Activated CD4-positive, alpha-beta T cell treated with anti-CD3 and anti-CD28 coated beads, Interleukin-2, amount 50 U/mL, for 16 hours (primary cell): ENCODE measurements at places on chromosomes 4 and X.

GRCh38 chr4:123168812-123169211 lies 227.8 kb upstream of the SPRY1 start:
- DNase-seq: peak; percentile 34

DNA sequence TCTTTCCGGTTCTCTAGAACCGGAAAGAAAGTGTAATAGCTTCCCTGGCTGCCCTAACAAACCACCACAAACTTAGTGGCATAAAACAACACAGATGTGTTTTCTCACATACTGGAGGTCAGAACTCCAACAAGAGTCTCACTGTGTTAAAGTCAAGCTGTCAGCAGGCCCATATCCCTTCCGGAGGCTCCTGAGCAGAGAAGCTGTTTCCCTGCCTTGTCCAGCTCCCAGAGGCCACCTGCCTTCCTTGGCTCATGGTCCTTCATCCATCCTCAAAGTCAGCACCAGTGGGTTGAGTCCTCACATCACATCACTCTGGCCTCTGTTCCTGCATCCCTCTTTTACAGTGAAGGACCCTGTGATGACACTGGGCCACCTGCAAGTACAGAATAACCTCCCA lies 49.8 kb upstream of the HMX1 start:
- DNase-seq: no peak

DNA sequence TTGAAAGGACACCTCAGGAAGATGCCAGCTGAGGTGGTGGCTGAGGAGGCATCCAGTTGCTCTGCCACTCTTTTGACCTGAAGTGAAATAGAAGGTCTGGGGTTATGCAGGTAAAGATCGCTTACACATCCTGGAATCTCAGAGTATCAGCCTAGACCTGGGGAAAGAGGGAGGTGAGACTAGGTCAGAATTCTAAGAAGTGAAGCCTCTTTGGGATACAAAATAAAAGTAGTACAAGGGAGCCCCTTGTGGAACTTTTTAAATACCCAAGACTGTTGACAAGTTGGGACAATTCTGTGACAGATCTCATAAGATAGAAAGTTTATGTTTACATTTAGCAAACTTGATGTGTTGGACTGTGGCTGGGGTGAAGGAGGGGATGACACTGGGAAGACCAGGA lies 263.1 kb downstream of the SPRY1 start:
- no peak for DNase-seq

DNA sequence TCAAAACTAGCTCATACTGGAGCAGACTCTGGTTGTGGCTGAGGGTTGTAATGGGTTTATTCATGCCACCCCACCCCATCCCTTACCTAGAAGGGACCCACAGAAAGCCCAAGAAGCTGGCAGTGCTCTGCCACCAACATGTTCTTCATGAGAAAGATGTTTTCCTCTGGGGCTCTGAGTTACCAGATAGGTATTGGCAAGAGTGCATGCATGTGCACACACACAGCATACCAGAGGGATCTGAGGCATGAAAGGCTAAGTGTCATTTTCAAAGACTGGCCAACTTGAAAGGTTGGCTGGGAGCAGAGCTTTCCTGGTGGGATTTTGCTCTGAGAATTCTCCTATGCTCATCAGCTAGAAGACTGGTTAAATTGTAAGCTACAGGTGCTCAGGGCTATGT lies 65.2 kb downstream of the PHOX2B start:
- DNase-seq: no peak

GRCh38 chr4:162510115-162510514 lies 346.3 kb upstream of the FSTL5 start:
- no peak for DNase-seq

GRCh38 chr4:73104695-73105094 lies 35.2 kb upstream of the COX18 start:
- DNase-seq: no peak

- no peak for DNase-seq
Measured at GRCh38 chr4:138560448-138560847, 318.3 kb upstream of the SLC7A11 start.

- no peak for DNase-seq
Measured at GRCh38 chr4:16119981-16120380, 36.2 kb upstream of the PROM1 start.

DNA sequence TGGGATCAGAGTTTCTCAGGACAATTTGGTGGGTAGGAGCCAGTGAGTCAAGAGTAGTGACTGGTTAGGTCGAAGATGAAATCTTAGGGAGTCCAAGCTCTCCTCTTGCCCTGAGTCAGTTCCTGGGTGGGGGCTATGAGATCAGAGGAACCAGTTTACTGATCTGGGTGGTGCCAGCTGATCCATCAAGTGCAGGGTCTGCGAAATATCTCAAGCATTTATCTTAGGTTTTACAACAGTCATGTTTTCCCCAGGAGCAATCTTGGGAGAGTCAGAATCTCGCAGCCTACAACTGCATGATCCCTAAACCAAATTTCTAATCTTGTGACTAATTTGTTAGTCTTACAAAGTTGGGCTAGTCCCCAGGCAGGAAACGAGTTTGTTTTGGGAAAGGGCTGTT lies 1833.2 kb upstream of the PCDH7 start:
- DNase-seq: no peak

- no peak for DNase-seq
Measured at GRCh38 chrX:51852621-51853020, 40.8 kb upstream of the MAGED1 start.

DNA sequence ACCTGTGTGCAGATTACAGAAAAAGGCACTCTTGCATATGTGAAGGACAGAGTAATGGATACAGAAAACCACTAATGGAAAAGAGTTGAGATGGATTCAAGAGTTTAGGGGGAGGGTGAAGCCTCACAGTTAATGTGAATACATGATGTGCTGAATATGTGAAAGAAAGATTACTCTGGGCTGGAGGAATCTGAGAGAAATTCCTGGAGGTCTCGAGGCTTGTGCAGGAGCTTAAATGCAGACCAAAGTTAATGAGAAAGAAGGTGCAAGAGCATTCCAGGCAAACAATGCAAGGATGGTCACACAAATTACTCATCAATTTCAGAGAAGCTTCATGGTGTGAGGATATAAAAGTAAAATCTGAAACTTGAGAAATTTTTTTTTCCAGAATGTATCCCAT lies 768.8 kb downstream of the STPG2 start:
- DNase-seq: no peak

- DNase-seq: no peak
Measured at GRCh38 chr4:7677799-7678301, 243.1 kb upstream of the PSAPL1 start.

DNA sequence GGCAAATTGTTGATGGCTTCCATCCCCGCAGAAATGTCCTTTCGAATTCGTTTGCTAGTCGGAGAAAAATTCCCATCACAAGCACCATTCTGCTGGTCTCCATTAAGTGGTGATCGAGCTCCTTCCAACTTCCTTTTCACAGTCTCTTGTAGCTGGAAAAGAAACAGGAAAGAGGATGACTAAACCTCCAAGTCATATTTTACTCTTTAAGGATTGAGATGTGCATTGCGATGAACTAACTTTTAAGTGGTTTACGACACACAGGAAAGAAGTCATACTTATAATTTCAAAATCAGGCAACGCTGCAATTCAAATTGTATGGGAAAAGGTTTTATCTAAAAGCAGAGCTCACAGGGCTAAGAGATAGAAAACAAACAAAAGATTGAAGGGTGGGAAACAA lies 225.2 kb downstream of the MGST2 start:
- DNase-seq: no peak

DNA sequence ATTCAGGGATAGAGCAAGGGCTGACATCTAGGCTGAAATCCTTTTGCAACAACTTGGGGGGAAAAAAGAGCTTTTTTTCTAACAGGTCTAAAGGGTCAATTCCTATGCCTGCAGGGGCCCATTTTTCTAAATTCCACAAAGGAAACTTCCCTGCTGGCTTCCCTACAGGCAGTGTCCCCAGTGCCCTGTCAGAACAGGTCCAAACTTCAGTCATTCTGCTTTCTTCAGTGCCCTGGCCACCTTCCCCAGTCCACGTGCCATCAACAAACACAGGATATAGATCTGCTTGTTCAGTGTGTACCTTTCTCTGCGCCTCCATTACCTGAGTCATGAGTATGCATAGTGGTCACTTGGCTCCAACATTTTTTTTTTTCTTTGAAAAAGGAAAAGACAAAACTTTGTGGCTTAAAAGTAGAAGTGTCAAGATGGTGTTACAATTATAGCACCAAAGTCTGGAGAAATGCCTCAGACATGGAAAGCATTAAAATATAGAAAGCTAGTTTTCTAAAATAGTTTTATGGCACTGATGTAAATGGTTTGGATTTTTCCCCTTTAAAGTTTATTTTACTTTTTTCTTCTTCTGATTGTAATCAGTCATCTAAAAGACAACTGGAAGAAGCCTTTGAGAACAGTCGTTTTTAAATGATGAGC lies 84.0 kb upstream of the JADE1 start:
- no peak for DNase-seq

GRCh38 chr4:40270609-40271008 lies 64.5 kb upstream of the CHRNA9 start:
- no peak for DNase-seq

DNA sequence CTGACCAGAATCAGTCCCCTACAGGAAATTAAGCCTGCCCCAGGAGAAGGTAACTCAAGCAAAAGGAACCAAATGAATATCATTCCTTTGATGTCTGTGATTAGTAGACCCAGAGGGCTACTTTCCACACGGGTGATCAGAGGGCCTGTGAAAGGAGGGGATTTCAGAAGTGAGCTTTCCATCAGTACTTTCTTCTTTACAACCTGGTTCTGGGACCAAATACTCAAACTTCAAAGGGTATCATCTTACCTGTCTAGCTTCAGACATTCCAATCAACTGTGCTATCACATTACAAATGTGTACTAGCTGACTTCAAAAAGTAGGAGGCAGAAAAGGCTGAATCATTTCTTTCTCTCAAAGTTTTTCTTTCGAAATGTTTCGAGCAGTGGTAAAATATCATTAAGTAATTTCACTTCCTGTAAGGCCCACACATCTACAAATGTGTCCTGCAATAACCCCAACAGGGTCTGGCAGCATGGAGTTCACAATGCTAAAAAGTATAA lies 23.9 kb downstream of the ACSL4 start:
- DNase-seq: peak; percentile 57

GRCh38 chr4:14990484-14990883 lies 11.8 kb upstream of the CPEB2 start:
- no peak for DNase-seq

DNA sequence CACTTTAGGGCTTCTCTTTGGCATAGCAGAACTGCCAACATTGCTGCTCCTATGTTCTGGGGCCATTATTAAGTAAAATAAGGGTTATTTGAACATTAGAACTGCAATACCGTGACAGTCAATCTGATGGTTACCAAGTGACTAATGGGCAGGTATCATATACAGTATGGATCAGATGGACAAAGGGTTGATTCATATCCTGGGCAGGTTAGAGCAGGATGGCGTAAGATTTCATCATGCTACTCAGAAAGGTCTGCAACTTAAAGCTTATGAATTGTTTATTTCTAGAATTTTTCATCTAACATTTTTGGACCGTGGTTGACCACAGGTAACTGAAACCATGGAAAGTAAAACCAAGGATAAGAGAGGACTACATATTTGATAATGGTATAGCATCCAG lies 40.9 kb downstream of the BRCC3 start:
- no peak for DNase-seq

GRCh38 chr4:186939226-186939625 lies 215.6 kb upstream of the FAT1 start:
- no peak for DNase-seq

GRCh38 chr4:83109480-83110222 lies 4.9 kb downstream of the PLAC8 start:
- peak; percentile 28 for DNase-seq

- DNase-seq: no peak
Measured at GRCh38 chr4:80226094-80226493, 28.8 kb downstream of the PRDM8 start.

DNA sequence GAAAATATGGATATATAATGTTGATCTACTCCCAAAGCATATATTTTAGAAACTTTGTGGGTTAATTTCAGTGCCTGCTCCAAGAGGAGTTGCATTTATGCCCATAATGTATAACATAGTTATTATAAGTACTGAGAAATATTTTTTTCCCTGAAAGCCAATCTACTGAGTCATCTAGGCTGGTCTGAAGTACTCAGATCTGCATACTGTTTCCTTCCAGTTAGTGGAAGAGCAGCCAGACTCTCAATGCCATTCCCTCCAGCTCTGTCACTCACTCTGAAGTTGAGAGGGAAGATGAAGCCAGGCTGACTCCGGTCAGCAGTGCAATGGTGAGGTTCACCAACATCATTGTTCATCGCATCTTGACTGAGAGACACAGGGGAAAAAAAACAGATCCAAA lies 505.1 kb downstream of the PPARGC1A start:
- DNase-seq: no peak
